NCI-H226 (cell line): ENCODE measurements at places on chromosomes 2 and 18.

DNA sequence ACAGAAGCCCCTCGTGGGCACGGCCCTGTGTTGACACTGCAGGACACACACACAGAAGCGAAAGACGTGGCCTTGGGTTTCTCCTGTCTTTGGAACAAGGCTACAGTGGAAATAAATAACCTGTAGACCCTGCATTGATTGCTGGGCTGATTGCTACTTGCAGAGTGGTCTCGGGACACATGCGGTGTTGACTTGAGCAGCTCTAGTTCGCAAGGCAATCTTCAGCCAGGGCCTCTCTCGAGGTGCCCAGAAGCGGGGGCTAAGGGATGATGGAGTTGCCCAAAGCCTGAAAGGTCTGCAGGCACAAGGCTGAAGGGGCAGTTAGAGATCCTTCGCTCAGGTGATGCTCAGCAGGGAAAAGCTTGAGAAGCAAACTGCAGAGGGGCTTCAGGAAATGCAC, 180.3 kb downstream of the SEPTIN10 start:
- no peak for DNase-seq

- no peak for DNase-seq
Measured at GRCh38 chr2:69131452-69131851, 118.5 kb downstream of the ANTXR1 start.

GRCh38 chr2:82599021-82599420, 1860.1 kb downstream of the SUCLG1 start:
- DNase-seq, result no peak

DNA sequence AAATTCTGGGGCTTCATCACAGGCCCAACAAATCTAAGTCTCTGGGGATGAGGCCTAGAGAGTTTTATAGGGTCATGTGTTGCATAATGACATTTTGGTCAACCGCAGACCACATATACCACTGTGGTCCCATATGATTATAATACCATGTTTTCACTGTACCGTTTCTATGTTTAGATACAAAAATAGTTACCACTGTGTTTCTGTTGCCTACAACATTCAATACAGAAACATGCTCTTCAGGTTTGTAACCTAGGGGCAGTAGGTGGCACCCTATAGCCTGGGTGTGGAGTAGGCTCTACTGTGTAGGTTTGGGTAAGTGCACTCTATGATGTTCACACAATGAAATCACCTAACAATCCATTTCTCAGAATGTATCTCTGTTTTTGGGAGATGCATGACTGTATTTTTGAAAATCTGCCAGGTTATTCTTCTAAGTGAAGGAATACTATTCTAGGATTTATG, 485.2 kb downstream of the PTPRM start:
- DNase-seq, result peak; percentile 5

DNA sequence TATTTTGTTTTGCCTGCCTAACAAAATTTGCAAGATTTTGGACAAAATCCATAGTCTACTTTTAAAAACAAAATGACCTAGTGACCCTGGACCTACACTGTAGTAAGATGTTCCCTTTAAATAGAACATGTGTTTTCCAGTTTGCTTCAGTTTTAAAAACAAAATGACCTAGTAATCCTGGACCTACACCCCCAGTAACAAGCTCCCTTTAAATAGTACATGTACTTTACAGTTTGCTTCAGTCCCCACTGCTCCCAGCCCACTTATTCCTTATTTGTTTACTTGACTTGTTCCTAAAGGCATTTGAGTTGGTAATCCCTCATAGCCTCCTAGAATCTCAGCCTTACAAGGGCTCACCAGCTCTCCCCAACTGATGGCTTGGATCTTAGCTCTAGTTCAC, 34.5 kb upstream of the HTR2B start:
- no peak for DNase-seq

DNA sequence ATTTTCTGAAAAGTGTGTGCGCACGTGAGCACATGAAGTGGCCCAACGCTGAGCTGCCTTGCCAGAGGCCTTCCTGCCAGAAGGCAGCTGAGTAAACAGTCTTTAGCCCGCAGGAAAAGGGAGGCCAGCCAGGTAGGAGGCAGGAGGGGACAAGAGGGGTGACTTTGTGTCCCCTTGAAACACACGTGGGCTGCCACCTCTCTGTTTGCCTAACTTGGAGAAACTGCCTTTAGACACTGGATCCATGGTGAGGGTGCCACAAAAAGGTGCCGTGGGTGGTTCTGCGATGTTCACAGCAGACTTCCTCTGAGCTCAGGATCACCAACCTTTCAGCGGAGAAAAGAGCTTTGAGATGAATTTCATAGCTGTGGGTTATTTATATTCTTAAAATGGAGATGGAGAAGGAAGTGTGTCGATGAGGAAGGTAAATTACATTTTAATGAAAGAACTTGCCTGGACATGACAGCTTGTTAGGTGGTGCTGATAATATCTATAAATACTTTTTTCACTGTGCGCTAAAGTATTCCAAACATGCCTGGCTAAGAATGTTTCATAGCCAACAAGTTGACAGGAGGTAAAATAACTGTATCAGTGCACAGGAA, 36.6 kb upstream of the ASB1 start:
- no peak for DNase-seq

DNA sequence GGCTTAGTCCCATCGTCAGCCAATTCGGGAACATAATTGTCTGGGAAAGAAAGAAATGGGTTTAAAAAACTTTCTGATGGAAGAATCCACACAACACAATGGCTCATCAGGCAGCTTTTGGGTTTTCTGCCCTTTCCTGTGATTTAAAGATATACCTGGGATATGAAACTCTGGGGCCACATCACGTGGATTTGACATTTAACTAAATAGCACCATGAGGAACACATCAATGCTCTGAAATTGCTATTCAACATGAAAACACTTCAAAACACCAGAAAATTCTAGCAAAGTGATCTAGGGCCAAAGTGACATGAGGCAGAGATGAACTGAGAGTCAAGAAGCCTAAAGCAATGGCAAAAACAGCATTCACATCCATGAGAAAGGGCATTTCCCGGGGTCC, 237.5 kb upstream of the PXDN start:
- no peak for DNase-seq

- peak; percentile 94 for DNase-seq
Measured at GRCh38 chr2:9820020-9820973, 23.0 kb upstream of the TAF1B start.

GRCh38 chr18:10299643-10300042, 154.8 kb upstream of the APCDD1 start:
- DNase-seq, result no peak

DNA sequence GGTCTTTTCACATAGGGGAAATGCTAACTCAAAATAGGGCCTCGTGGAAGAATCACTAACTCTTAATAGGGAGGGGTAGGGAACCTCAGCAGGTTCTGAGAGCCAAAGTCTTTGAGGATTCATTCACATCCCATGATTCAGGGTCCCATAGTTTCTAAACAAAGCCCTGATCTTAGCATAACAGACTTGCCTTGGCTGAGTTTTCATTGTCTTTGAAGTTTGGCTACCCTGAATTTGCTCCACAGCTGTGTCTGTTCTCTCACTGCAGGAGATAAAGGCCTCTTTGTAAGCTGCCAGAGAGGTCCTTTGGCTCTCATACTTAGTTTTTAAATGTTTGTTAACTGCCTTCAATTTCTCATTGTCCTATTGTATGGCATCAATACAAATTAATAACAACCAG, 54.5 kb downstream of the ZDBF2 start:
- no peak for DNase-seq

DNA sequence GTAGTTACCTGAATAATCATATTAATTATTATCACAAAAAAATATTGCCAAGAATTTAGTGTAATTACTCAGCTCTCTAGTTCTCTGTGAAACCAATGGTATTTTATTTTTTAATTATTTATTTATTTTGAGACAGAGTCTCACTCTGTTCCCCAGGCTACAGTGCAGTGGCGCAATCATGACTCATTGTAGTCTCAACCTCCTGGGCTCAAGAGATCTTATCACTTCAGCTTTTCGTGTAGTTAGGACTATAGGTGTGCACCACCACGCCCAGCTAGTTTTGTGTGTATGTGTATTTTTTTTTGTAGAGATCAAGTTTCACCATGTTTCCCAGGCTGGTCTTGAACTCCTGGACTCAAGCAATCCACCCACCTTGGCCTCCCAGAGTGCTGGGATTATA, 440.4 kb upstream of the CDH20 start:
- DNase-seq, result peak; percentile 65

DNA sequence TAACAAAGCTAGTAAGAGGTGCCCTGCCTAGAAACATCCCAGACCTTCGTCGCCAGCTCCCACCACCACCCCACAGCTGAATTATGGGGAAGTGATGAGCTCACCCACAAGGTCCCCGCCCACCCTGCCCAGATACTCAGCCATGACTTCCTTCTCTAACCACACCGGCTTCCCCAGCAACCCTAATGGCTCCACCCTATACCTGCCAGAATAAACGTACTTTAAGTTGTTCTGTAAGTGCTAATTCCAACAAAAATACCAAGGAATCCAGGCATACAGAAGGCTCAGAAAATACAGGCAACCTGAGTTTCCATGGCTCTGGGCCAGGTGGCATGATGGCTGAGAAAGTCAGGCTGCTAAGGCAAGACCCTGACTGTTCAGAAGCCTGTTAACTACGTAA, 39.1 kb downstream of the TMEM163 start:
- DNase-seq, result no peak

DNA sequence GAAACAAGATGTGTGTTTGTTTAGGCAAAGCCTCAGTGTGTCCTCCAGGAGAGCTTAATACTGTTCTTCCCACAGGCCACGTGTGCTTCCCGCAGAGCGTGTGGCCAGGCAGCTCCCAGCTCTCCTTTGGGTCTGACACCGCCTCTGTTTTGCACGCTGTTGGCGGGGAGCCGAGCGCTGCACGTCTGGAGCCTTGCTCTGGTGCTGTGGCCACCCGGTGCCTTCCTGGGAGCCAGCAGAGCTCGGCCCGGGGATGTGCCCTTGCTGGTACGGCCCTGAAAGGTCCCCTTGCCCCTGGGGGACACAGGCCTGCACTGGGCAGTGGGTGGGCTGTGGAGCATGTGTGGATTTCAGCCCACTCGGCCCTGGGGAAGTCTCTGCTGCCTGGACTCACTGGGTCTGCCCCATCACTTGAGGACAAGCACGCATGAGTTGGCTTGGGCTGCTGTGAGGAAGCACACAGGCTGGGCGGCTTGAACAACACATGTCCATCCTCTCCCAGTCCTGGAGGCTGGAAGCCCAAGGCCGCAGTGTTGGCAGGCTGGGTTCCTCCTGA, 160.7 kb upstream of the HDAC4 start:
- no peak for DNase-seq

- DNase-seq, result peak; percentile 33
Measured at GRCh38 chr2:232455426-232456255, at the start of gene ALPI. Gene ALPI (plus strand): TSS chr2:232456153. CDS start chr2:232456200, 47 bp downstream.

- no peak for DNase-seq
Measured at GRCh38 chr2:67776276-67776675, 286.5 kb downstream of the C1D start.

GRCh38 chr18:45248240-45248903, 366.9 kb upstream of the SLC14A2 start:
- DNase-seq, result no peak

DNA sequence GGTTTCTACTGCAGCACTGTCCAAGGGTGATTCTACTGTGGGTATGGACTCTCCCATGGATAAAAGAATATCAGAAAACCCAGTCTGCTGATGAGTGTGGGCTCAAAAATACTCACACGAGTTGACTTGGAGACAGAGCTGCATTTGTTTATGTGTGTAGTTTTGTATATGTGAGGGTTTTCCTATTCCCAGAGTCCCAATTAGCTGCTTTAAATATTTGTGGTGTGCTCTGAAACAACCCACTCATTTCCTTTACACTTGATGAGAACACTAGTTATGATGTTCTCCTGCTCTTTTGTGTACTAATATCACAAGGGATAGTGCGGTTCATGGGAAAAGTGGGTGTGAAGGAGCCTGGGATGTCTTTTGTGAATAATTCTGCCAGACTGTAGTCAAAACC, 337.3 kb downstream of the PLCL1 start:
- no peak for DNase-seq

GRCh38 chr2:105842555-105842954, 97.8 kb downstream of the NCK2 start:
- no peak for DNase-seq

DNA sequence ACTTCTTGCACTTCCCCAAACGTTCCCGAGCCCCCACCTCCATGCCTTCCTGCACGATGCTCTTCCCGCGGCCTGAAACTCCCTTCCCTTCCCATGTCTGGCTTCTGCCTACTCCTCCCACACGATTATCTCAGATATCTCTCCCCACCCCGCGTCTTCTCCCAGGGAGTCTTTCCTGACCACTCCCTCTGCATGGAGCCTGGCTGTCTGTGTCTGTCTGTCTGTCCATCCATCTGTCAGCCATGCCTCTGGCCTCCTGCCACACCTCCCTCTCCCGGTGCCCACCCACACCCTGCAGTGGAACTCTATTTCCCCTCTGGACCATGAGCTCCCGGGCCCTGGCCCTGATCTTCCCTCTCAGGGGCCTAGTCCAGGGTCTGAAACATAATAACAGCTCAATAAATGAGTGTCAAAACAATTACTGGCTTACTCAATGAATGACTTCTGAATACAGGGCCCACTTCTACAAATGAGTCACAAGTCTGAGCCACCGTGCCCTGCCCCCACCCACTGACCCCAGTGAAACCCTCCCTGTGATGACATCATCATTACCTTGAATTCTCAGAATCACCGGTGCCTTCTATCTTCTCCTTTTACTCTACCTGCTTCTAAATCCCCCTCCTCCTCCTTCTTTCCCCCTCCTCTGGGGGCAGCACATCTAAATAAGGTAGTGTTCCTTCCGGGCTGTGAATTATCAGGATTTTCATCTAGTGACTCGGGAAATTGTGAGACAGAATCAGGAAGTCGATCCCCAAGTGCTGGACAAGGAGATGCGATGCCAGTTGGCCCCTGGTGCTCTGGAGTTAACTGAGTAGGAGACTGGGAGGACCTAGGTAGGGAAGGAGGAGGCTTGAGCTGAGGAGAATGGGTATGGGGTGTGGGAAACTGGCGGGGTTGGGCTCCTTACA, 46.1 kb upstream of the PLB1 start:
- peak; percentile 87 for DNase-seq

DNA sequence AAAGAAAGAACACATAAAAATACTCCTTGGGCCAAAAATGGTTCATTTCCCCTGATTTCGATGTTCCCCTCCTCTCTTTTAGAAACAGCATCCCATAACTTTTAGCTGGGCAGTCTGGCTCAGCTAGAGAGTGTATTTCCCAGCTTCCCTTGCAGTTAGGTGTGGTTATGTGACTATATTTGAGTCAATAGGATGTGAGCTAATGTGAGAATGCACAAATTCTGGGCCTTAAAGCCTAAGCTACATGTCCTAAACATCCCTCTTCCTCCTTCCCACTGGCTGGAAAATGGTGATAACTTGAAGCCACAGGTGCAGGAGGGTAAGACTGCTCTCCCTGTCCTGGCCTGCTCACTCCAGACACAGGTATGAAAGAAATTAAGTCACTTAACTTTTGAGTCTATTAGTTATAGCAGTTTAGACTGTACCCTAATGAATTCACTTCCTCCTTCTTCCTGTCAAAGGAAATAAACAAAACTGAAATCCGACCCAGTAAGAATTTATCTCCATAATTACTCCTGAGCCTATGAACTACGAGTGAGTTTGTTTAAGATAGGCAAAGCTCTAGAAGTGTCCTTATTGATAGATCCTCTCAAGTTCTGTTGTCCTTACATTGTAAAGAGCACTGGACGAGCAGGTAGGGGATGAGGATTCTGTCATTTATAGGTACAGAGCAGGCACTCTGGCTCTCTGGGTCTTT, 177.6 kb downstream of the MTX2 start:
- no peak for DNase-seq
